ENCODE measurements at places on chromosomes 16 and 17. TPM values are rescaled to one million over a fixed set of nuclear protein-coding genes. Genes with fewer than 3 reads are reported as not detected.

GRCh38 chr16:66585481-66586239 is 6.4 kb downstream of the CMTM2 start:
- DNase-seq = no peak

DNA sequence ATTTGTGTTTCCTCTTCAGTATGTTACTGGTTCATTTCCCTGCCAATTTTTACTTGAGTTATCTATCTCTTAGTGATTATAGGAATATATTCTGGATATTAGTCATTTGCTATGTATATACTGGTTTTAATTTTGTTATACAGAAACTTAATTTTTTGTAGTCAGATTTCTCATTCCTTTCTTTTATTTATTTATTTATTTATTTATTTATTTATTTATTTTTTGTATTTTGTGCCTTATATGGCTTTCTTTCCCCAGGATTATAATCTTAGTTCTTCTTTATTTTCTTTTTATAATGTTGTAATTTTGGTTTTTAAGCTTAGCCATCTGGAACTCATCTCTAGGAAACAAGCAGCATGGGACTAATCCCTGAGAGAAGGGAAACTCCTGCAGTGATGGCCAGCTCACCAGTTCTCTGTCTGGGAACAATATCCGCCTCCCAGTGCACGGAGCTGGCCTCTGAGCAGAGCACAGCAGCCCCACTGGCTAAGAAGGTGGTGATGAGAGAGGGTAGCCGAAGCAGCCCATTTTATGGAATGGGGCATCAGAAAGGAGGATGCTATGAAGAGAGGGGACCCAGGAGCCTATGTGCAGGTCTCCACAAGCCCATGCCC is 54.5 kb upstream of the ADORA2B start:
- no peak for DNase-seq

Gene NAGPA
- total RNA-seq = 60.3 TPM

Gene NPIPA7
- 4.8 TPM for total RNA-seq

GRCh38 chr17:8041249-8041928 is 2.5 kb downstream of the ALOX15B start:
- DNase-seq = peak; percentile 49
